Adipocyte (in vitro differentiated cells): ENCODE measurements at places on chromosomes 5 and 9.

GRCh38 chr5:156815988-156816599, 34.0 kb upstream of the PPP1R2B start:
- DNase-seq, result peak; percentile 77

GRCh38 chr5:56786346-56786745, 29.0 kb upstream of the MAP3K1 start:
- DNase-seq, result no peak

DNA sequence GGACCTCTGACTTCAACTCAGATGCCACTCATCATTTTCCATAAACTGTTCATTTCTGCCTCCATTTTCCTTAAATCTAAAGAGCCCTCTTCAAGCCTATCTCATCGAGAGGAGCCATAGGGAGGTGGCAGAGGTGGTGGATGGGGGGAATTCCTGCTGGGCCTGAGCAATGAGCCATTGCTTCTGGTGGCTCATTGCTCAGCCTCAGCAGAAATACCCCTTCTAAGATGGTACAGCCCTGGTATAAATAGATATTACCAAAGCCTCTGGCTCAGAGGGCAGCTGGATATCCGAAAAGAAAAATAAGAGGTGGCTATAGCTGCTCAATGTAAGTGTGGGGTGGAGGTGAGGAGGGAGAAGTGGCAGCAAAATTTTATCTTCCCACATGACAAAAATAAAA, 313.5 kb downstream of the CAAP1 start:
- DNase-seq, result no peak

GRCh38 chr5:78979909-78980308, 5.2 kb downstream of the ARSB start:
- DNase-seq, result no peak

DNA sequence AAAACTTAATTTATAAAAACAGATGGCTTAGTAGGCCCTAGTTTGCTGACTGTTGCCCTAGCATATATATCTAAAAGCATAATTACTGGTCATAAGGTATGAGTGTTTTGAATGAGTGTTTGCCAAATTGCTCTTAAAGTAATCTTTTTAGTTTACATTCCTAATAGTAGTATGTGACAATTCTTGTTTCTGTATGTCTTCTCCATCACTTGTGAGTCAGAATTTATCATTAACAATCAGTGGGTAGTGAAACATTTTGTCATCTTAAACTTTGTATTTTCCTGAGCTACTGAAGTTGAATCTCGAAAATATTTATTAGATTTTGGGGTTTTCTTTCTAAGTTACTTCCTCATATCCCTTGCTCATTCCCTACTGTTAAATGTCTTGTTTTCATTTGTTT, 49.6 kb downstream of the APC start:
- DNase-seq, result no peak

GRCh38 chr5:83767409-83767992, 46.8 kb upstream of the HAPLN1 start:
- DNase-seq, result no peak

GRCh38 chr5:177447066-177447610, 524 bp downstream of the PRR7 start:
- peak; percentile 74 for DNase-seq

GRCh38 chr5:150079909-150080461, 6.4 kb downstream of the CSF1R start:
- DNase-seq, result no peak

- no peak for DNase-seq
Measured at GRCh38 chr5:72082048-72082447, 25.2 kb upstream of the MAP1B start.

DNA sequence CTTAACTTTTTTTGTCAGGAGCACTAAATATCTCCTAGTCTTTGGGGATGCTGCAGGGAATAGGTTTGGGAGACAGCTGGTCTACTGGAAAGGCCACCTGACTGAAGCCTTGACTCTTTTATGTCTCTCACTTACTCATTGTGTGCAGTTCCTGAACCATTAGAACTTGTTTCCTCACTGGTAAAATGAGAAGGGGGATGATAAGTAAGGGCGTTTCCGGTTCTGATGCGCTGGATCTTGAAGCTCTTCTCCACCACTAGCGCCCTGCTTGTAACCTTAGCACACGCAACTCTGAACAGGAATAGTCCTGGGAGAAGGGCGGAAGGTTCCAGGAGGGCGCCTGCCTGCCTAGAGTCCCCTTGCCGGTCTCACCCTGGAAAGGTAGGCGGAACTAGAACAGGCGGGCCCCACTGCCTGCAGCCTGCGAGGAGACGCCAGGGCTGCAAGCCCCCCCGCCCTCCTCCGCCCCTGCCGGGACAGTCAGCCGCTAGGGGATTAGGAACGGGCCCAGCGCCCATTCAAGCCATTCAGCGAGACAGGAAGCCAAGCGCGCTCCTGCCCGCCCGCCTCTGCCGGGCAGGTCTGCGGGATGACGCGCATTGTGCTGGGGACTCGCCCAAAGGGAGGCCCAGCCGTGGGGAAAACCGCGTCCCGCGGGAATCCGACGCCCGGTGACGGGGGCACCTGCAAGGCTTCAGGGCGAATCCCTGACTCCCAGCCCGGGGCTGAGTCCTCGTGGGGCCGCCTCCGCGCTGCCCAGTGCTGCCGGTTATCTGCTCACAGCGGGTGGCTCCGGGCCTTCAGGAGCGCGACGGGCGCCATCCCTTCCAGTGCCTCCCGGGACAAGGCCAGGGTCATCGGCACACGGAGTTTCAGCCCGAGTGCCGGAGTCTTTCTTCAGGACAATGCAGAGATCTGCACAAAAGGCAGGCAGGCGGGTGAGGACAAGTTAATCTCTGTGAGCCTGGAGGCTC, 44.0 kb upstream of the XPA start:
- peak; percentile 67 for DNase-seq

- peak; percentile 5 for DNase-seq
Measured at GRCh38 chr5:141363952-141364660, at the start of gene PCDHGA5. PCDHGA5 (plus strand) TSS chr5:141364162; CDS start chr5:141364331, 169 bp downstream.

- peak; percentile 30 for DNase-seq
Measured at GRCh38 chr5:159504106-159504856, 174.0 kb upstream of the IL12B start.

DNA sequence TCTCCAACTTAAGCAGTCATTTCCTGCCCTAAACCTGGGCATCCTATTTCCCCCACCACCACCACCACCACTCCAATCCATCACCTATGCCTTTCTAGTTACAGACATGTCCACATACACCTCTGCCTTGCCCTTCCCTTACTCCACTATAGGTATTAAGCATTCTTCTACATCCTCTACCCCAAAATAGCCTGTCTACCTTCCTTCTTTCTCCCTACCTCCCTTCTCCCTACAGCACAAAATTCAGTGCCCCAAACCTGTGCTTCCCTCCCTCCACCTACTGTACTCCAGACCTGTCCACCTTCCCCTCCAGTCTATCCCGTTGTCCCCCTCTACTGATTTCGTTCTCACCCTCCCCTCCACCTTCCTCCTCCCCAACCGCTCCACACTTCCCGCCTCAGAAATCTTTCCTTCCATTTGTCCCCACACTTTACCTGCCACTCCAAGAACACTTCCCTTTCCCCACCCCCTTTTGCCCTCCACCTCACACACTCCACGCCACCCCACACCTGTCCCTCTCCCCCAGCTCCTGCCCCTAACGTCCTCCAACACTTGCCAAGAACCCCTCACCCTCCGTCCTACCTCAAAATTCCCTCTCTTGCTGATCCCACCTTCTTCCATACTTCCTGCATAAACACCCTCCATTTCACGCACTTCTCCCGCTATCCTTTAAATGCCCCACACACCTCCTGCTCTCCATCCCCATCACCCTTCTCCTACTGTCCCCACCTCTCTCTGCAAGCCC, 1.6 kb downstream of the STRBP start:
- no peak for DNase-seq

DNA sequence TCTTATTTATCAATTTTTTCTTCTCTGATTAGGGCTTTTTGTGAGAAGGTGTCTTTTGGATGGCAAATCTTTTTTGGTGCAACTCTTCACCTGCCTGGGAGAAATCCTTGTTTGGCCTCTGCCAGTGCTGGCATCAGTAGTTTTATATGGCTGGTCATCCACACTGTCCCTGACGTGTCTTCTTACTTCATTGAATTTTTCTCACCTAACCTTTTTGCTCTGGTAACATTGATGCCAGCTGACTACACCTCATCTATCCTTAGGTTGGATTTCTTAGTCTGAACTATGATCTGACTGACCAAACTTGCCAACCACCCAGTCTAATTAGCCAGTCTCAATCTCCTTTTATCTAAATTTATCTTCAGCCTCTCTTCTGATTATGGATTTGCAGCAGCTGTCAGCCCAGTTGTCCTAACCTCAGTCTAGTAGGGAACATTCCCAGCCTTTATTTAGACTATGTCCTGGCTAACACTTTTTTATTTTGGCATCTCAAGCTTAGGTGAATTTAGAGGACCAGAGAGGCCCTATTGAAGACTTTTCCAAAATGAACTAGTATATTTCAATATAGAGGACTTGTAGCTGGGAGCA, 10.6 kb upstream of the TMEM38B start:
- DNase-seq, result no peak

GRCh38 chr9:106277966-106278365, 583.6 kb downstream of the TMEM38B start:
- no peak for DNase-seq

DNA sequence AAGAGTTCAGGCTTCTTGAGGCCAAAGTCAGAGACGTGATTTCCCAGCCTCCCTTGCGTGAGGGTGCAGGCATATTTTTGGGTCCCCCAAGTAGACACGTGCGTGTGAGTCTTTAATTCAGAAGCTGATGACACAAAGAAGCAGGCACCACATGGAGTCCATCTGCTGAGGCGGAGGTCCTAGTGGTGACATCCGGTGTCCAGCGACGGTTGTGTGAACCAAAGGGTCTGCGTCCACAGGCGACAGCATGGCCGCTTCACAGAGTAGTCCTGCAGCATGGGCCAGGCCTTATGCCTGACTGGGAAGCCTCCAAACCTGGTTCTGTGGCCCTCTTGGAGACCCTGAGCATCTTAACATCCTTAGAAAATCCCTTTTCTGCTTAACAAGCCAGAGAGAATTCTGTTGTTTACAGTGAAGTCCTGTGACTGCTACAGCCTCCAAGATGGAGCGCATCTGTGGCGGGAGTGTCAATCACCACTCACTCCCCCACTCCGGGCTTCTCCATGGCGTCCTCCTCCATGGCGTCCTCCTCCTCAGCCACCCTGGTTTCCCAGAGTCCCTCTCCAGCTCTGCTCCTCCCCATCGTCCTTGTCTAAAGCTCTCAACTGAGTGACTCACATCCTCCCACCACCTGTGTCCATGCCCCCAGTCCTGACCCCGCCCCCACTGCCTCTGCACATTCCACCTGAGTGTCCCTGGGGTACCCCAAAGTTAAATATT, 133.8 kb downstream of the PAX5 start:
- no peak for DNase-seq

GRCh38 chr5:113205807-113206206, 229.0 kb downstream of the TSSK1B start:
- no peak for DNase-seq

DNA sequence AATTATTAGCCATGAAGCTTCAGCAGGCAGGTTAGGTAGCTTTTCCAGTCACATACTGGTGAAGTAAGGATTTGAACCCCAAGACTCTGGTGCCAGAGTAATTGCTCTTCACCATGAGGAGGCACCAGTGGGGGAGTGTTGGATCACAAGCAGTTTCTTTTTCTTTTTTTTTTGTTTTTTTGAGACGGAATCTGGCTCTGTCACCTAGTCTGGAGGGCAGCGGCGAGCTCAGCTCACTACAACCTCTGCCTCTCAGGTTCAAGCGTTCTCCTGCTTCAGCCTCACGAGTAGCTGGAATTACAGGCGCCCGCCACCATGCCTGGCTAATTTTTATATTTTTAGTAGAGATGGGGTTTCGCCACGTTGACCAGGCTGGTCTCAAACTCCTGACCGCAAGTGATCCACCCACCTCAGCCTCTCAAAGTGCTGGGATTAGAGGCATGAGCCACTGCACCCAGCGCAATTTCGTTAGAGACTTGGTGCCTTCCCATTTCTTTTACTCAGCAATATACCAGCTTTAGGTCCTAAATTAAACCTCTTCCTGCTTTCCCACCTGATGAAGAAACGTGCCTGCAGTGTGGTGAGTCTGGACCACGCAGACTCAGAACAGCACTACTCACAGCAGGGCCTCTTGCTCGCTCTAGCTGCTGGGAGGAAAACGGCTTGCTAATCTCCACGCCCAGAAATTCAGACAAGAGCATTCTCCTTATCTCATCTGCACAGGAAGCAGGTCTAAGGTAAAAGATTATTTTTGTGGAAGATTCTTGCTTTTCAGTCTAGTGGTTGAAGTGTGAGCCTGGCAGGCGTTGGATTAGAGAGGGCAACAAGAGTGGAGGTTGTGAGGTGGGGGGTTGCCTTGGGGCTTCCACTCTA, at the start of gene S100Z:
Gene S100Z (plus strand): TSS at position 596 of the 873 bp plus-strand sequence. CDS start 25,346 bp downstream, outside the sequence.
- no peak for DNase-seq

DNA sequence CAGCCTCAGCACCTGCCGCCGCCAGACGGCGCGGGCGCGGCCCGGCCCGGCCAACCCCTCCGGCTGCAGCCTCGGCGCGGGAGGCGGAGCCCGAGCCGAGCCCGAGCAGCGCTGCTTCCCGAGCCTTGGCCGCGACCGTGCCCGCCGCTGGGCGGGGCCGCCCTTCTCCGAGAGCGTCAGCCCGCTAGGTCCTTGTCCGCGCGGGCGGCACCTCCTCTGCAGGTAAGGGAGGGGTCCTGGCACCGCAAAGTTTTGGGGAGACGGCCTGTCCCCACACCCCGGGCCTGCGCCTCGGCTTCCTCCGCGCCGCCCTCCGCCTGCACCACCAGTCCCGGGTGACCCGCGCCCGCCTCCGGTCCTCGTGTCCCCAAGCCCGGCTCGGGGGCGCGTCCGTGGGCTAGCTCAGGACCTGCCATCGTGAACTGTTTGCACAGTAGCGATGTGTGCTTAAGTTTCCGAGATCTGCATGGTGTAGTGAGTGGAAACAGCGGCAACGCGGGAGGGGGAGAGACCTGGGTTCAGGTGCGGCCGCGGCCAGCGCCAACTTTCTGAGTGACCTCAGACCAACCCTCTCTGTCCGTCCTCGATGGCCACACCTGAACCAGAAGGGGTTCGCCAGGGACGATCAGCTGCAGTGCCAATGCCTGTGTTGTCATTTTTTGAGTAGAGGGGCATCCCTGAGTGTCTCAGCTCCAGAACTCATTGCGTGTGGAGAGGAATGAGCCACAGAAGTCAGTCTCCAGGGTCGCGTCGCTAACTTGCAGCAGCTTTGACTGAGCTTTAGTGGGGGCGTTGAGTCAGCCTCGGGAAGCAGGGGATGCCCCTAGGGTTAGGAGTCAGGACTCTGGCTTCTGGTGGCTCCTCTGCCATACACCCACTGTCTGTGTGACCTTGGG, at the start of gene FRMPD1:
Gene FRMPD1 (plus strand): TSS at position 82 of the 896 bp plus-strand sequence. CDS start 41,688 bp downstream, outside the sequence.
- peak; percentile 75 for DNase-seq
